ENCODE measurements at places on chromosomes 6 and 20.

GRCh38 chr6:107101686-107102413 is 13.5 kb downstream of the BEND3 start:
- no peak for DNase-seq

DNA sequence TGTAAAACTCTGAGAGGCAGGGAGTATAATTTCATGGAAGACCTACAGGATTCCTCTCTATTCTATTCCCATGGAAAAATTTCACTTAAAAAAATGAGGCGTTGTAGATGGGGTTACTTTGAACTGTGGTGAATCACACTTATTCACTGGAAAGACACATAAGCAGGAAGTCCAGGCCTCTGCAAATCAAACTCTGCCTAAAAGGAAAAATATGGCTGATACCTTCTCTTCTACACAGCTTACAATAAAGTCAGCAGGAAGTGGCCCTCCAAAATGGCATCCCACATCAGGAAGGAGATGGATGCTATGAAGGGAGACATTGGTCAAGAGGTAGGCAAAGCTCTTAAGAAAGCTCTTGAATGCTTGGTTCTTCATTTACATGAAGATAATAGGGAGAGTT is 115.9 kb downstream of the FYN start:
- no peak for DNase-seq

- no peak for DNase-seq
Measured at GRCh38 chr20:19893356-19893755, 123.8 kb upstream of the NAA20 start.

GRCh38 chr6:108921547-108922361 is 73.5 kb downstream of the ARMC2 start:
- no peak for DNase-seq

DNA sequence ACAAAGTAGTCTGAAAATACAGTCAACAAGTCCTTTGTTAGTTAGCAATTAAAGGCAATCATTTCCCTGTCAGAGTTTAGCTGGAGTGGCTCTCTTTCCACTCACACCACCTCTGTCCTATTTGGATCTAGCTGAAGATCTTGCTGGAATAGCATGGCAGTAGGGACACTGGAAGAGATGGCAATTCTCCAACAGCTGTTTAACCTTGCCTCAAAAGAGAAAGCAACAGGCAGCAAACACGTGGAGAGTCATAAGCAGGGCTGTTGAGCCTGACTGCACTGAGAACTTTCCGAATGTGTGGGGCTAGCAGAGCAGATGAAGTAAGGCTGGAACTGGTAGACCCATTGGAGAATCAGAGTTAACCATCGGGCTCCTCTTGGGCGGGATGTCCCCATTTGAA is 38.0 kb upstream of the PRSS35 start:
- no peak for DNase-seq

DNA sequence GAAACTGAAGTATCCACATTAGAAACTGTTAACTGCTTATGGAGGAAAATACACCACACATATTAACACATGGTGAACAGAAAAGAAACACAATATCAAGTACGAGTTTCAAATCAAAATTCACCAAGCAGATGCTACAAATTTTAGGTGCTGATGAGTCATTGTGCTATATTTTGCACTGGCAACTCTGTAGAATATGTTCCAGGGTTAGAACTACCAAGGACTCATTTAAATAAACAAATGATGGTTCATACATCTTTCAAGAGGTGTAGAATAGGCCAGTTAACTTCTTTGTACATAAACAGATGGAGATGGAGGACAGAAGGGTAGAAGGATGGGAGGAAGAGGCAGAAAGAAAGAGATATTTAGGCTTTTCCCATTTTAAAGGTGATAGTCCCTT is 184.9 kb downstream of the ARHGAP18 start:
- DNase-seq: no peak

DNA sequence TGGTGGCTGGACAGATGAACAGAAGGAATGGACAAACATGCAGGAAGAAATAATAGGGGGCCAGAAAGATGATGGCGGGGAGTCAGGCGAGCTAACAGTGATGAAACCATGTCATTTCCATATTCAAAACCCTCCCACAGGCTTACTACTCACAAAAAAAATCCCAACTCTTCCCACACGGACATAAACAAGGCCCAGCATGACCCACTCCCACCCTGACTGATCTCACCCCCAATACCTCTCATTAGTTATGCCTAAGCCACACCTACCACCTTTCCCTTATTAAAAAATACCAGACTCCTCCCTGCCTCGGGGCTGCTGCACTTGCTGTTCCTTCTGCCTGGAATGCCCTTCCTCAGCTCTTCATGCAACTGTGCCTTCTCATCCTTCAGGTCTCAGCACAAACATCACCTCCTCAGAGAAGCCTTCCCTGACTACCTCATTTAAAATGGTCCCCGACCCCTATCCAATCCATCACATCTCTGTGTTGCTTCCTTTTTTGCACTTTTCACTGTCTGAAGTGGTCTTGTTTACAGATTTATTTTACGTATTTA is 145.8 kb downstream of the PREX1 start:
- DNase-seq: no peak

DNA sequence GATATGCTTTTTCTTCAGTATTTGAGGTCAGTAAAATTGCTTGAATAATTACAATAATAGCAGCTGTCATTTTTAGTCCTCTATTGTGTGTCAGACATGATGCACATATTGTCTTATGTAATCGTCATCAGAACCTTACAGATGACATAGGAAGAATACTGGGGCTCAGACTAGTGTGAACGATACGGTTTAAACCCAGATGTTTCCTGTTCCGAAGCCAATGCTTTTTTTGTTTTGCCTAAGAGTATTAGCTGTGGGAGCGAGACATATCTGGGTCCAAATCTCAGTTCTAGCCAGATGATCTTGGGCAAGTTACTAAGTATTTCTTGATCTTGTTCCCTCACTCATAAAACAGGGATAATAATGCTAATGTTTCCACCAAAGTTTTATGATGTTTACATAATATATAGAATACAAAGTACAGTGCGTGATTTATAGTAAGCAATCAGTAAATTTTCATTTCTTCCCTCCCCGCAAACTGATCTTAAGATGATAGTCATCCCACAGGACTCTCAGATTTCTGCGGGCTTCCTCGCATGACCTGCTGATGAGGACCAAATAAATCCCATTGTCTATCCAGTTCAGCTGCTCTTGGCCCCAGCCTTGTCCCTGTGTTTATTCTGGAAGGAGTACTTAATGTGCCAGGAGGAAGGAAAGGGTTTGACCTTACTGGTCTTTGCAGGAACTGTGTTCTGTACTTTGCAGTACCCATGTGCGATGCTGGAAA is 98.2 kb downstream of the CAP2 start:
- no peak for DNase-seq

DNA sequence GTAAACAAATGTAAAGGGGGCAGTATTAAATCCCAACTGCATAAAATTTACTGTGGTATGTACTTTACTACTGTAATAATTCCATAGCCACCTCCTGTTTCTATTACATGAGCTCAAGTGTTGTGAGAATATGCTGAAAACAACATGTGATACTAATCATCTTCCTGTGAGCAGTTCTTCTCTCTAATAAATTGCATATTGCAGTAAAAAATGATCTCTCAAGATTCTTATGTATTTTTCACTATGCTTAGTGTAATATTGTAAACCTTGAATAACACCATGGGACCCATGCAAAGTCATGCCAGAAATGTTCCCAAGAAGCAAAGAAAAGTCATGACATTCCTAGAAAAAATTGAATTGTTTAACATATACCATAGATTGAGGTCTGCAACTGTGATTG is 133.0 kb upstream of the ATXN1 start:
- DNase-seq: no peak

DNA sequence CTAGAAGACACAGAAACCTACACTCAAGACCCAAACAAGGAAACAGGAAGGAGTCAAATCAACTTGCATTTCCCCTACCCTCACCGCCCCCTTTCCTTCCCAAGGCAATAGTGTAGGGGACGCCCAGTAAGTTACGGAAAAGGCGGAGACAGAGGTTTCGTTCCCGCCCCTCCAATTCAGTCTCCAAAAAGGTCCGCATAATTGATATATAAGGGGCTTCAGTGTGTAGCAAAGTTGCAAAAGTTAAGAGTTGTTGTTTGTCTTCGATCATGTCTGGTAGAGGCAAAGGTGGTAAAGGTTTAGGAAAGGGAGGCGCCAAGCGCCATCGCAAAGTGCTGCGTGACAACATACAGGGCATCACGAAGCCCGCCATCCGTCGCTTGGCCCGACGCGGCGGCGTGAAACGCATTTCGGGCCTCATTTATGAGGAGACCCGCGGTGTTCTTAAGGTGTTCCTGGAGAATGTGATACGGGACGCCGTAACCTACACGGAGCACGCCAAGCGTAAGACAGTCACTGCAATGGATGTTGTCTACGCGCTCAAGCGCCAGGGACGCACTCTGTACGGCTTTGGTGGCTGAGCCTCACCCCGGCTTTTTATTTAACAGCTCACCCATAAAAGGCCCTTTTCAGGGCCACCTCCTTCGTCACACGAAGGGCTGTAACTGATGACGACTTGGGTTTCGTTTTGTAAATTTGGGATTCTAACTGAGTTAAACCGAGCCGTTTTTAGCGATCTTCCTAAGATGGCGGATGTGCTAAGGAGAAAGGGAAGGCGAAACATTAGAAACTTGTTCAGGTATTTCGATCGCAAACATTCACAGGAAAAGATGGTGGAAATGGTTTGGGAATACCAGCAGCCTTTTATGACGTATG is 124.6 kb upstream of the BTN3A2 start:
- peak; percentile 51 for DNase-seq

DNA sequence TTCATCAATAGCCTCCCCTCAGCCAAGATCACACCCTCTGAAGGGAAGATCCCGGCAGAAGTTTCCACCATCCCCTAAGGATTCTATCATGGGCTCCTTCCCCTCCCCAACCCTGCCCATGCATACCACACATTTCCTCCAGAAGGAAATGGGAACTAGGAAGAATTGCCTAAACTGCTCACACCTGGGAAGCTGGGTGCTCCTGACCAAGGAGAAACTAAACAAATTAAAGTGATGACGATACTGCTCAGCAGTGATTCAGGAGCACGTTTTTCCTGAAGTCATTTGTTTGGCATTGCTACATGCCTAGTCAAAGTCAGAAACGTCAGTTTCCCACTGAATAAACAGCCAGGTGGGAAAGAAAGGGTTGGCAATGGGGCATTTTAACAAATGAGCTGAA is 136.1 kb upstream of the CDYL start:
- no peak for DNase-seq

GRCh38 chr20:63120808-63121090 is 95.2 kb downstream of the YTHDF1 start:
- DNase-seq: no peak

DNA sequence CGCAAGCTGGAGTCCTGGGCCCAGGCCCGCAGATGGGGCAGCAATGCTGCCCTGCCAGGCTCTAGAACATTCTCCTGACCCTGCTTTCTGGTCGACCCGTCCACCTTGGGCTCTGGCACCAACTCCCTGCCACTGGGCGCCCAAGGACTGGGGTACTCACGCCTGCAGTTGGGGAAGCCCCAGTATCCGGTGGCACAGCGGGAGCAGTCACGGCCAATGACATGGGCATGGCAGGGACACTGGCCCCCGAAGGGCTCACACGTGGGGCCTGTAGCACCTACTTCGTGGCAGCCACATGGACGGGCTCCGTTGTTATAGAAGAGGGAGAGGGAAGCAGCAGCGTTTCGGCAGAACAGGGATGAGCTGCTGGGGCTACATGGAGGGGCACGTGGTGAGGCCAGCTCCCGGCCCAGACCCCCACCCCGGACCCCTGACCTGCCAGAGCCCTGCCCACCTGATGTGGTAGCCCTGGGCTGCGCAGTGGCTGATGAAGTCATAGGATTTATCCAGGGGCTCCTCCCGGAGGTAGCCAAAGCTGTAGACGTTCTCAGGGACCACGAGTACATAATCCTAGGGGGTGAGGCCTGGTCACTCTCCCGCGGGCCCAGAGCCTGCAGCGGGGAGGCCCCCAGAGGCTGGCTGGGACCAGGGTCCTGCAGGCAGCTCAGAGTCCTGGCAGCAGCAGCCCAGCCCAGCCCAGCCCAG is 26.0 kb downstream of the ADRM1 start:
- DNase-seq: no peak

- DNase-seq: no peak
Measured at GRCh38 chr20:17399303-17399985, 131.7 kb downstream of the BFSP1 start.

DNA sequence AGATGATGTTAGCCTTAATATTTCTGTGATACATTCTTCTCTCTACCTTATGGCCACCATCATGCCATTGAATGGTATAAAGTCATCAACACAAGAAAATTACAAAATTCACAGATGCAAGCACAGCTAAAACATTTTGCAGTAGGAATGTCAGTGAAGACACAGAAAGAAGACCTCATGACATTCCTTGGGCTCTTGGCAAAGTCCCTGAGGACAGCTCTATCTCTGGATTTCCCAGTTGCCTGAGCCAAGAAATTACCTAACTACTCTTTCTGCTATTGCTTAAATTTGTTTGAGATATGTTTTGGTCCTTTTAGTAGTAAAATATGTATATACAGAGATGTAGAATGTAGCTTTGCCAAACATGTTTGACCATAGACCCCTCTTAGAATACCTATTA is 201.0 kb upstream of the STXBP5 start:
- no peak for DNase-seq

DNA sequence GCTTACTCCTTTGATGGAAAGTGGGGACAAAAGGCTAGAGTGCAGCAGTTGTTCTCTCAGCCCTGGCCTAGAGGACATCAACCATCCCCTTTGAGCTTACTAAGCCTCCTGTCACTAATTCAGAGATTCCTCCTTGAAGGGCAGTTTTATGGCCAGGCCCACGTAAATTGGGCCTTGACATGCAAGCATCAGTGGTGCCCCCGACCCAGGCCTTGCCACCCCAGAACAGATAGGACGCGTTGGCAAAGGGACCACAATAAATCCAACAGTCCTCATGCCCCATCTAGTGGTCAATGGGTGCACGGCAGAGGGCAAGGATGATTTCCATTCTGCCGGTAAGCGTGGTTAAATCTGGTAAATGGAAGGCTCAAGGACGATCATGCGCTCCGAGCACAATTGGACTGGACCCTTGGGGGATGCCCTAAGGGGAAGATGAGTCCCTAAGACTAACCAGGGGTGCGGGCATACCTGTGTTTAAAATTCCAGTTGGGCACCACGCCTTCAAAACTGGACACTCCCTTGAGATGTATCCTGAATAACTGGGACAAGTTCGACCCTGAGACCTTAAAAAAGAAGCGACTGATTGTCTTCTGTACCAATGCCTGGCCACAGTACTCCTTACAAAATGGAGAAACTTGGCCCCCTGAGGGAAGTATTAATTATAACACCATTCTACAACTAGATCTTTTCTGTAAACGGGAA is 32.6 kb downstream of the CEP85L start:
- DNase-seq: peak; percentile 48

GRCh38 chr6:119027465-119027864 is 51.0 kb downstream of the FAM184A start:
- no peak for DNase-seq

GRCh38 chr20:49478754-49479689 is 3.4 kb downstream of the KCNB1 start:
- no peak for DNase-seq

DNA sequence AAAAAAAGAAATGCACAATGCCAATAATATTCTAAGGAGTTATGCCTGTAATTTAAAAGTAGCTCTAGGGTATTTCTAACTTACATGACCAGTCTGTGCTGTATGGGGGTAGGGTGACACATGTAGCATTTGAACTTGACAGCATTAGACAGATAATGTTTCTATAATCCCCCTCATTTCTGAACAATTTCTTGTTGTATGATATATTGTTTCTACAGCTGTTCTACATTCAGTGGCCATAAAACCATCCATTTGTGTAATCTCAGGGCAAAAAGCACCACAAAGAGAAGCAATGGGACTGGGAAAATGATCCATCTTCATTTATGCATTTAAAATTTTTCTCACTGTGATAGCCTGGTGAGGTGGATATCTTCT is 767.8 kb downstream of the TFAP2A start:
- DNase-seq: no peak

GRCh38 chr6:90186637-90187371 is 109.8 kb downstream of the BACH2 start:
- no peak for DNase-seq

Measured in stimulated activated CD8-positive, alpha-beta memory T cell treated with anti-CD3 and anti-CD28 coated beads, Interleukin-15, amount 100 ng/mL, for 4 hours (primary cell).